ENCODE measurements at places on chromosomes 7 and 10.

DNA sequence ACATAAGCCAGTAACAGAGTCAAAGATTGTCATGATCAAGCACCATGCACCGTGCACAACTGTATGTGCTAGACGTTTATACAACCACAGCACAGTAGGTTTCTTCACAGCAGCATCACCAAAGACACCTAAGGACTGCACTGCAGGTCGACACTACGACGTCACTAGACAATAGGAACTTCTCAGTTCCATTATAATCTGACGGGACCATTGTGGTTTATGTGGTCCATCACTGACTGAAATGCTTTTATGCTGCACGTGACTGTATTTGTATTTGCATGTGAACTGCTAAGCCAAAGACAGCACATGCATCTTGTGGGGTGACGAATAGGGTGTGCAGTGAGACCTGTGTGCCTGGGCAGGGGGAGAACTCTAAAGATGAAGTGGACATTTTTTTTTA, 164.9 kb downstream of the PARD3 start:
- DNase-seq: no peak

GRCh38 chr7:67692425-67692824, 695.8 kb downstream of the TYW1 start:
- no peak for DNase-seq

DNA sequence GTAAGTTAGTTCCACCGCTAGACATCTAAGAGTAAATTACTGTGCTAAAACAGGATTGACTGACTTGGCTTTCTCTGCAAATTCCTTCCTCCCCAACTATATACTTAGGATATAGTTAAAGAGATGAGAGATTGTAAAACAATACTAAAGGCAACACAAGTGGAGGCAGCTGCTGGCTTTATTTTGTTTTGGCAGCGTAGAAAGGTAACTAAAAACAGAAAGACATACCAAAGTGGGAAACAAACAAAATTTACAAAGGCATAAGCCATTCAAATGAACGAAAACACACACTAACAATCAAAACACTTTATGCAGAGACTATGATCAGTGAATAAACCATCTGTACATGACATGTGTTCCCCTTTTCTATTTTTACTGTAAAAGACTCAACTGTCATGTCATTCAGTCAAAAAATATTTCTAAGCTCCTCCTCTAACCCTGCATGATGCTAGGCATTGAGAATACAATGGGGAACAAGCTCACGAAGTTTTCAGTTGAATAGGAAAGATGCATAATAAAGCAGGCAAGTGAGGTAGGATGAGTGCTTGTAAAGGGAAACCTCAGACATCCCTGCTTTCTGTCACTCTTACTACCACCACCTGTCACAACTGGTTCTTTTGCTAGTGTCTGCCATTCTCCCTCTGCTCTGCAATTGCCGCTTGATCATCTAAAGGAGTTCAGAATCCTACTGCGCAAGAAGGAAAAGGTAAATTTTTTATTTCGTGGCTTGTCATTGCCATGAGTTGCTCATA, 64.2 kb upstream of the COL1A2 start:
- no peak for DNase-seq

GRCh38 chr10:132918617-132919373, 23.6 kb downstream of the CFAP46 start:
- no peak for DNase-seq

Measured in activated T-cell treated with anti-CD3 and anti-CD28 coated beads for 48 hours (primary cell).